ENCODE measurements at places on chromosomes 12 and 14.

- DNase-seq, result no peak
Observed at GRCh38 chr12:96383991-96384390, 16.2 kb downstream of the CDK17 start.

DNA sequence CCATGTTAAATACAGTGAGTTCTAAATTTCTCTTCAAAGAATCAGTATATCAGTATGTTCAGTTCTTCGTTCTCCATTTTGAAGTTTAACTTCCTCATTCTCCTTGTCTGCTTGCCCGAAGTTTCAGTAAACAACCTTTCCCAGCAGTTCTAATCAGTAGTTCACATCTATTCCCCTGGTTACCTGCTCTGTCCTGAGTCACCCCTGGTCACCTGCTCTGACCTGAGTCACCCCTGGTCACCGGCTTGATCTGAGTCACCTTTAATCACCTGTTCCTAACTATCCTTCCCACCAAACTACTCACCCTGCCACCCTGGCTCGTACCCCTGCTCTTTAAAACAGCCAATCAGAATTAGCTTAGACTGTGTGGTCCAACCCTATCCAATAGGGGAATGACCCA lies 9.4 kb upstream of the OR10G3 start:
- no peak for DNase-seq

GRCh38 chr14:60544659-60545058 lies 35.7 kb downstream of the SIX6 start:
- DNase-seq, result no peak

- no peak for DNase-seq
Observed at GRCh38 chr14:106691601-106692291, 1165.4 kb downstream of the TMEM121 start.

- DNase-seq, result no peak
Observed at GRCh38 chr14:75996488-75996887, 10.9 kb downstream of the IFT43 start.

DNA sequence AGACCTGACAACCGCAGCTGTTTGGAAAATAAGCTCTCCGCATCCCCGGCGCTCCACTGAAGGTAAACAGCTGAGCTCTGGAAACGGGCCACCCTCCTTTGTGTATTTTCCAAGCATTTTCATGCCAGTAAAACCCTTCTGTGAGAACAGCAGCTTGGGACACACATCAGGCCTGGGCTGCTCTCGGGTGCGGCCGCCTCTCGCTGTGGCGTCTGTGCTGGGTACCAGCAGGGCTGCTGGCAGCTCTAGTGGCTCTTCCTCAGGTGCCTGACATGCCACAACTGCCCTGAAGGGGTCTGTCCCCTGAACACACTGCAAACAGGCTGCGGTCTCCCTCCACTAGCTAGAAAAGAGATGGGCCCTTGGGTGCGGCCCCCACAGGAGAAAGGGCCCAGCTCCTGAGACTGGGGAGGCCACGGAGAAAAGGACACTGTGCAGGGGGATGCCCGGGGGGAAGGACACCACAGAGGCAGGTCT lies 96.3 kb downstream of the ITPK1 start:
- peak; percentile 23 for DNase-seq

GRCh38 chr12:46187023-46187422 lies 81.8 kb downstream of the SLC38A1 start:
- DNase-seq, result peak; percentile 43

DNA sequence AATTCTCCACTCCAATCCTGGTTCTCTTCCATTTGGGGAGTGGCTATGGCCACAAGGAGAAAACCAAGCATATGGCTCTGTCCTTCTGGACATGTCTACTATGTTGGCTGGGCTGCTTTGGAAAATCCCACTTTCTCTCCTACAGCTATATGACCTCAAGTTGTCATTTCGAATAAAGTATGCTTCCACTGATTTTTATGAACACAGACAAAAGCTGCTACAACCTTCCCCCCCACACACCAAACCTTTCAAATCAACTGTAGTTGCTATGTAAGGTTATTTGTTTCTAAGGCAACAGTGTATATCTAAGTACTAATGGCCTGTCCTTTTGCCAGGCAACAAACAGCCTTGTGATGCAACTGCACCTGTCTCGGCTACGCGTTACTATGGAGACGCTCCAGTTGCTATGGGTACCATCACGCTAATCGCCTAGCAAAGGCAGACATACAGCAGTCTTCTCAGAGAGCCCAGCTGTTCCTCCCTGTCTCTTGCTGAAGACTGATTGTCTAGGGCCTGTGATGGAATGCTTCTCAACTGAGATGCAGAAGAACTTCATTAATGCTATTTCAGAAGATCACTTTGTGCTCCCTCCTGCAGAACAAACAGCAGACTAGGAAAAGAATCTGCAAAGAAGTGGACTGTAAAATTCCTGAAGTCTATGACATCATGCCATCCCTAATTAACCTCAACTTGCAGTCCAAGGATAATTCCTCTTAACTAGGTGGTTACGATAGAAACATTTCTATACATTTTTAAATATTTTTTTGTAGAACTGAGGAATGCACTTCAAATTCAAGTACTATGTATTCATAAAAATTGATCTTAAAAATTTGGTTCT lies 67.6 kb downstream of the FOXN3 start:
- DNase-seq, result peak; percentile 88

- DNase-seq, result peak; percentile 84
Observed at GRCh38 chr14:22556990-22557623, 31.9 kb downstream of the DAD1 start.

- no peak for DNase-seq
Observed at GRCh38 chr12:92062539-92063493, 82.8 kb downstream of the BTG1 start.

DNA sequence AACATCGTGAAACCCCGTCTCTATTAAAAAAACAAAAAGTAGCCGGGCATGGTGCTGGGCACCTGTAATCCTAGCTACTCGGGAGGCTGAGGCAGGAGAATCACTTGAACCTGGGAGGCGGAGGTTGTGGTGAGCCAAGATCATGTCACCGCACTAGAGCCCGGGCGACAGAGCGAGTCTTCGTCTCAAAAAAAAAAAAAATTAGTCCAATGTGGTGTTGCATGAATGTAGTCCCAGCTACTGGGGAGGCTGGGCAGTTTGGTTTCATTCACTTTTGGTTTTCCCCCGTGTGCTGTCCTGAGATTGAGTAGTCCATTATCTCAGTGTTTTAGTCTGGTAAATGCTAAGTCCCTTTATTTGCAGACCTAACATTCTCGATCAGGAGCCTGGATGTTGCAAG lies 19.5 kb downstream of the RPS29 start:
- DNase-seq, result no peak

DNA sequence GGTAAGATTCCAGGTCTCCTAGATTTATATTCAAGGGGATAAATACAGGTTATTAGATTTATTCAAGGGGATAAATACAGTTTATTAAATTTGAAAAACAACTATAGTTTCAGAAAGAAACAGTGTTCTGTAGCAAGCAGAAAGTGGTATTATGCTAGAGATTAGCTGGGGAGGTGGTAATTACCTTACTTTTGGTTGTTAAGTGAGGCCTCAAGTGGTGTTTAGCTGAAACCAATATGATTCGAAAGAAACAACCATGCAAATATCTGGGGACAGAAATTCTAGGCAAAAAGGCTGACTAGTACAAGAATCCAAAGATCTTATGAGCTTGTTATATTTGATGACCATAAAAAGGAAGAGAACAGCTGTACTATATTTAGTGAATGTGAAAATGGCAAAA lies 6.2 kb downstream of the OR4N5 start:
- DNase-seq, result no peak

DNA sequence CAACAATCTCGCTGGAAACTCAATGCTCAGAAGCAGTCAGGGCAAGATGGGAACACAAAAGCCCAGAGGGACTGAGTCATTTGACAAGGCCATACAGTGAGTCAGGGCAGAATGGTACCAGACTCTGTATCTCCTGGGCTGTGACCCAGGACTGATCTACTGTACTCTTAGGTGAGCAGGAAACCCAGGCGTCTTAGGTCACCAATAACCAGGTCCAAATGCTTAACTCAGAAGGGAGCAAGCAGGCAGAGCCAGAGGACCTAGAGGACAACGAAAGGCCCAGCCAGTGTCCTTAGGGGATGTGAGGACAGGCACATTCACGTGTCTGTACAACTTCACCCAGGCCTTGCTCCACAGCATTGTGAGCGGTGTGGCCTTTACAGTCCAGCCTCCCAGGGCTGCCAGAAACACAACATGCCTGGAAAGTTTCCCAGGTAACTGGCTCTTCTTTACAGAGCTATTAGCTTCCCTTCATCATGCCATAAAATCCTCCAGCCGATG lies 69.9 kb downstream of the ARL6IP4 start:
- DNase-seq, result peak; percentile 69

GRCh38 chr12:18250313-18250916 lies 10.9 kb upstream of the PIK3C2G start:
- DNase-seq, result peak; percentile 81

GRCh38 chr14:55577229-55577628 lies 2.8 kb upstream of the KTN1 start:
- DNase-seq, result no peak

DNA sequence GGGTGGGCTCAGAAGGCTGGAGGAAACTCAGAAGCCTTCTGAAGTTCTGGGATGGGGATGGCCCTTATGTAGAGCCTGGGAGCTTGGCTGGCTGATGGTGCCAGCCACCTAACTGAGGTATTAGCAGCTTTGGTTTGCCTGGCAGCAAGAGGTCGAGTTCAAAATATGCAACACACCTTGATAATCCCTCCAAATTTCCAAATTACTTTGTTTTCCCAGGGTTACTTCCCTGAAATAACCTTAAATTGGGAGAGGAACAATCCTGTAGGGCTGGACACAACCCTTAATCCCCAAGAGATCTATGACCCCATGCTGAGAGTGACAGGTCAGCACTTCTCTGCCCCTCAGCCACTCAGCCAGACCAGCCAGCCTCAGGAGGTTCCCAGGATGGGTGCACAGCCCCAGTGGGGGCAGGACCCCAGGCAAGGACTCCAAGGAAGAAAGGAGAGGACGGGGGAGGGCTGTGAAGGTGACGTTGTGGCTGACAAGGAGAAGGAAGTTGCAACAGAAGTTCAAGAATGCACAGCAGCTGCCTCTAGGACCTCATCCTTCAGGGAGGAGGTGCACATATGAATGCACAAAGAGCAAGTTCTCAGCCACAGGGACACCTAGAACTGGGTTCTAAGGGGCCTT lies 18.6 kb upstream of the KRT77 start:
- DNase-seq, result no peak

All from muscle of arm (tissue), 14 donors.